ENCODE measurements at places on chromosomes 2 and 18.

- H3K27me3 ChIP-seq = peaks cover 1% of the 10 kb centered on the region
- H3K36me3 ChIP-seq = no peaks in the 10 kb centered on the region
- no peak overlapping the region for H3K27ac ChIP-seq
- H3K4me3 ChIP-seq = no peak overlapping the region
- no peaks in the 10 kb centered on the region for H3K4me1 ChIP-seq
- DNase-seq = no peak
These were observed 20.7 kb downstream of the RAMP1 start for GRCh38 chr2:237879991-237880560.

DNA sequence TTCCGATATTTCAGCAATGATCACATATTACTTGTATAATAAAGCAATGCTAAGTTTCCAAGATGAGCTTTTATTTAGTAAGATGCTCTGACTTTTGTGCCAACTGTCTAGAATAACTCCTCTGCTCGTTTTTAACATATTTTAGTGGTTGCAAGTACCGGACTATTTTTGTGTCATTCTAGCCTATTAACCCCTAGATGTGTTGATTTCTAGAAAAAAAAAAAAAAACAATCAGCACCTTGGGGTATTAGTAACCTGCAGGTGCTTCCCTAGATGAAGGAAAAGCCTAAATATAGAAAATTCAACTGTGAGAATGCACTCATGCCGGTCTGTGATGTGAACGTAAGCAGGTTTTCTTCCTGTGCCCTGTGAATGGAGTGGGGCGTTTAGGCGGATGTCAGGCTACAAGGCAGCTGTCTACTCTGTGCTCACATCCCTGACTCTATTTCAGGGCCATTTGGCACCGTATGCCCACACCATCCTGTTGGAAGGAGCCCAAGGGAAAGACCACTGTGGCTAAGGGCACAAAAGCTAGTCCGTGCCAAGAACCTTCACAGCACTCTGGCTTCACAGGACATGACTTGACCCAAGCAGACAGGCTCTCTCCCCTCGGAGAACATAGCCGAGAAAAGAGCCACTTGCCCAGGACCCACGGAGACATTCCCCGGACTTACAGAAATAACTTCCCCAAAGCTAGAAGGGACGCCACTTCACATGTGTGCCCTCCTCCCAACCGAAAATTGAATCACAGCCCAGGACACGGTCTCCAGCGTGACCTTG, 60.9 kb upstream of the AGAP1 start:
- no peak overlapping the region for H3K27ac ChIP-seq
- H3K4me3 ChIP-seq = no peak overlapping the region
- no peaks in the 10 kb centered on the region for H3K36me3 ChIP-seq
- no peaks in the 10 kb centered on the region for H3K4me1 ChIP-seq

GRCh38 chr2:64918220-64918886, 70.8 kb upstream of the SLC1A4 start:
- no peak for DNase-seq
- H3K4me1 ChIP-seq = peaks cover 80% of the 10 kb centered on the region
- no peaks in the 10 kb centered on the region for H3K27me3 ChIP-seq
- H3K4me3 ChIP-seq = peak overlapping the region; percentile 91

GRCh38 chr2:86631846-86632485, 8.3 kb upstream of the RNF103 start:
- H3K4me3 ChIP-seq = no peak overlapping the region
- no peaks in the 10 kb centered on the region for H3K36me3 ChIP-seq
- H3K27ac ChIP-seq = no peak overlapping the region
- DNase-seq = no peak
- no peaks in the 10 kb centered on the region for H3K27me3 ChIP-seq

DNA sequence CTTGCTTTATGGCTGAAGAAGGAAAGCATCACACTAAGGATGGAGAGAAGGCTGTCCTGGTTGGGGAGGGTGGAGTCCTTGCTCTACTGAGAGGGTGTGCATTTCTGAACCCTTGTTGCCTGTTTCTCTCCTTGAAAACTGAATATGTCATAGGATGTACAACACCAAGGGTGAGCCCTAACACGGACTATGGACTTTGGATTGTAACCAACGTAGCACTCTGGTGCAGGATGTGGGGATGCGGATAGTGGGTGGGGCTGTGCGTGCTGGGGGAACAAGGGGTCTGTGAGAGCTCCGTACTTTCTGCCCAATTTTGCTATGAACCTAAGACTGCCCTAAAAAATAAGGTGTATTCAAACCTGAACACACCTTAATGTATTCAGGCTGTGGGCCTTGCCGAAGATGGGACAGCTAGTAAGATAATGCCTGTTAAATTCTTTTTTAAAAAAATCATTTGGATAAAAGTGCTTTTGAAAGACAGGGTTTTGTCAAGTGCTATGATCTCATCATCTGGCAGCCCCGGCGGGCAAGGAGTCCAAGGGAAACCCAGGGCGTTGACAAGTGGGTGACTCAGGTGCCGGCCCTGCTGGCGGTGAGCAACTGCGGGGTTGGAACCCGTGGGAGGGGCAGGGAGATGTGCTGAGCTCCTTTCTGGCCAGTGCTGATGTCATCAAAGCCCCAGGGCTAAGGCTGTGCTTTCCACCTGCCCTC, 54.0 kb downstream of the GATA6 start:
- H3K27me3 ChIP-seq = peaks cover 3% of the 10 kb centered on the region
- DNase-seq = no peak
- H3K4me3 ChIP-seq = no peak overlapping the region
- no peaks in the 10 kb centered on the region for H3K4me1 ChIP-seq

- no peak for DNase-seq
- H3K4me1 ChIP-seq = no peaks in the 10 kb centered on the region
- H3K27ac ChIP-seq = no peak overlapping the region
- H3K27me3 ChIP-seq = no peaks in the 10 kb centered on the region
These were observed 886.2 kb upstream of the NRXN1 start for GRCh38 chr2:51918113-51918512.

DNA sequence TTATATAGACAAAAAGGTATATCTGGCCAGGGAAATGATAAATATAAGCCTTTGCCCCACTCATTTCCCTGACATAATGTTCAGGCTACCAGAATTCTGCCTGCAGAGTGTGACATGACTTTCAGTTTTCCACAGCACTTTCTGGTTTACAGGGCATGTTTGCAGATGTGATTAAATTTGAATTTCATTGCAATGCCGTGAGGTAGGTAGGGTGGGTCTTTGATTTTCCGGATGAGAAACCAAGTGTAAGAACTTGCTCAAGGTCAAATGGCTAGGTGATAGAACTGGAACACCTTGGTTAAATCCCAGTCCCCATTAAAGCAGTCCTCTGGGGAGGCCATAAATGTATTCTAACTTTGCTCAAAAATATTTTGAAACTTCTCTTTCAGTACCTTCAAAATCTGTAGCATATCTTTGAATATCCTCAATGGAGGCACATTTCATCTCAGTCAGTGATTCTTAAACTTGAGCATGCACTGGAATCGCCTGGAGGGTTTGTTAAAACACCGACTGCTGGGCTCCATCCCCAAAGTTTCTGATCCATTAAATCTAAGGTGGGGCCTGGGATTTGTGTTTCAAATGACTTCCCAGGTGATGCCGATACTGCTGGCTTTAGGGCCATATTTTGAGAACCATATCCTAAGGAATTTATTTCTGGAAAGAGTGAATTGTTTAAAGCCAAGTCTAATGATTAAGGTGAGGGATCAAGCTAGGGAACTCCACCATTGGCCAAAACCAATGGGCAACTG, 35.0 kb downstream of the MRPL33 start:
- H3K36me3 ChIP-seq = no peaks in the 10 kb centered on the region
- no peaks in the 10 kb centered on the region for H3K4me1 ChIP-seq
- no peak for DNase-seq
- no peak overlapping the region for H3K4me3 ChIP-seq
- no peaks in the 10 kb centered on the region for H3K27me3 ChIP-seq
- H3K27ac ChIP-seq = no peak overlapping the region

DNA sequence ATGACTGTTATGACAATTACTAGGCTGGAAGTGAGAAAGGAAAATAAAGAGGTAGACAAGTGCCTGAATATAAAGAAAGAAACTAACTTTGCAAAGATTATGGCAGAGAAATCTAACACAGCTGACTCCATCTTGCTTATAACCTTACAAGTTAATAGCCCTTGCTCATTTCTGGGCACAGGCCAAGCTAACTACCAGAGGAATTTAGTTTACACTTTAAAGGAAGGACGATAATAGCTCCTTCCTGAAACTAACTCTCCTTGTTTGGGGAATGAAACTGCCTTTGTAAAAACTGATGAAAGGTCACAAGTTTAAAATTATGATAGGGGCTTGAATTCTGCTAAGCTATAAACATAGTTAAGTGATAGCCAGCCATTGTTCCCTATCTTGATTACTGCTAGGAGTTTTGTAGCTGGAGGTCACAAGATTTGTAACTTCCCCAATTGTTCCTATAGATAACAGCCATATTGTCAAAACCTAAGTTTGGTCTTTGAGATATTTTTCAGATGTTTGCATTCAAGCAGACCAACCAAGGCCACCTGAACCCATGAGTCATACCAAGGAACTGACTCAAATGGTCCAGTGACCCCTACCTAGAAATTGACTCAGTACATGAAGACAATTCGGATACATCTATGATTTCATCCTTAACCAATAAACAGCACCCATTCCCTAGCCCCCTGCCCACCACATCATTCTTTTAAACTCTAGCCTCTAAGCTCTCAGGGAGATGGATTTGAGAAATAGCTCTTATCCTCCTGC, 209.2 kb upstream of the LRATD1 start:
- H3K27ac ChIP-seq = no peak overlapping the region
- no peaks in the 10 kb centered on the region for H3K27me3 ChIP-seq
- DNase-seq = no peak
- no peak overlapping the region for H3K4me3 ChIP-seq
- H3K4me1 ChIP-seq = no peaks in the 10 kb centered on the region

DNA sequence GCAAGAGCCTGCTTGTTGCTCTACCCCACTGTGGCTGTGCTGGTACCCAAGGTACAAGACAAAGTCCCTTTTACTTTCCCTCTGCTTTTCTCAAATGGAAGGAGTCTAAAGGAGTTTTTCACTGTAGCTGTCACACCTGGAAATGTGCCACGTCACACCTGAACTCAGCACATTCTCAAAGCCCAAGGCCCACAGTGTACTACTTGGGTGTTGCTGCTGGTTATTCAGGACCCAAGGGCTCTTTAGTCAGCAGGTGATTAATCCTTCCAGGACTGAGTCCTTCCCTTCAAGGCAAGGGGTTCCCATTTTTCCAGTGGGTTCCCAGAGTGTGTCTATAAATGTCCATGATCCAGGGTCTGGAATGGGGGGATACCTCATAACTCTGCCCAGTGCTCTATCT, 63.2 kb upstream of the STK39 start:
- H3K4me3 ChIP-seq = no peak overlapping the region
- no peaks in the 10 kb centered on the region for H3K4me1 ChIP-seq
- H3K36me3 ChIP-seq = no peaks in the 10 kb centered on the region
- no peak for DNase-seq

GRCh38 chr2:54040685-54041084, 69.9 kb upstream of the PSME4 start:
- no peaks in the 10 kb centered on the region for H3K27me3 ChIP-seq
- peaks cover 10% of the 10 kb centered on the region for H3K36me3 ChIP-seq
- no peaks in the 10 kb centered on the region for H3K4me1 ChIP-seq
- H3K27ac ChIP-seq = no peak overlapping the region

DNA sequence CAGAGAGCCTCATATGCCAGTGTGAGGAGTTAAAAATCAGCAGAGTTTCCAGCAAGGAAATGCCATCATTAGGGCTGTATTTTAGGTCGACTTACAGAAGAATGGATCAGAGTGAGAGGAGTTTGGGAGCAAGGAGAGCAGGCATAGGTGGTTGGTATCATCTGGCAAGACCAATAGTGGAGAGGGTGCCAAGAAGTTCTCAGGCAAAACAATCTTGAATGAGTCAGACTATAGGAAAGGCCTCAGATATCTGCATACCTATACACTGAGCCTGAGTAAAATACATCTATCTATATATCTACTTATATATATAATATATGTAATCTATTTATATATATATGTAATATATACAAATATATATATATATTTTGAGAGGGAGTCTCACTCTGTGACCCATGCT, 57.3 kb downstream of the TMEFF2 start:
- no peak for DNase-seq
- H3K4me1 ChIP-seq = no peaks in the 10 kb centered on the region
- no peak overlapping the region for H3K4me3 ChIP-seq

DNA sequence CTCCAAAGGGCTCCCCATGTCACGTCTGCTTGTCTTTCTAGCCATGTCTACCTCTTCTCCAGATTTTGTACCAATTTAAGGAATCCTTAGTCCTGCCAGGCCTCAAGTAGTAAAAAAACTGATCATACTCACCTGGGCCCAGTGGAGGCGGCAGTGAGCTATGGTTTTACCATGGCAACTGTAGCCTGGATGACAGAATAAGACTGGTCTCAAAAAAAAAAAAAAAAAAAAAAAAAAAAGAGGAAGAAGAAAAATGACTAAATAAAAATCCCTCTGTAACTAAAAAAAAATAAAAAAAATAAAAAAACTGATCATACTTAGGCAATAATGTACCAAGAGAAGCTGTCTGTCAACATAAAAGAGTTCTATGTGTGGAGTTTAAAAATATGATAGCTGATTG, 221.6 kb downstream of the NR4A2 start:
- no peaks in the 10 kb centered on the region for H3K36me3 ChIP-seq
- DNase-seq = peak; percentile 15
- H3K27ac ChIP-seq = no peak overlapping the region
- H3K27me3 ChIP-seq = no peaks in the 10 kb centered on the region
- H3K4me1 ChIP-seq = peaks cover 2% of the 10 kb centered on the region

DNA sequence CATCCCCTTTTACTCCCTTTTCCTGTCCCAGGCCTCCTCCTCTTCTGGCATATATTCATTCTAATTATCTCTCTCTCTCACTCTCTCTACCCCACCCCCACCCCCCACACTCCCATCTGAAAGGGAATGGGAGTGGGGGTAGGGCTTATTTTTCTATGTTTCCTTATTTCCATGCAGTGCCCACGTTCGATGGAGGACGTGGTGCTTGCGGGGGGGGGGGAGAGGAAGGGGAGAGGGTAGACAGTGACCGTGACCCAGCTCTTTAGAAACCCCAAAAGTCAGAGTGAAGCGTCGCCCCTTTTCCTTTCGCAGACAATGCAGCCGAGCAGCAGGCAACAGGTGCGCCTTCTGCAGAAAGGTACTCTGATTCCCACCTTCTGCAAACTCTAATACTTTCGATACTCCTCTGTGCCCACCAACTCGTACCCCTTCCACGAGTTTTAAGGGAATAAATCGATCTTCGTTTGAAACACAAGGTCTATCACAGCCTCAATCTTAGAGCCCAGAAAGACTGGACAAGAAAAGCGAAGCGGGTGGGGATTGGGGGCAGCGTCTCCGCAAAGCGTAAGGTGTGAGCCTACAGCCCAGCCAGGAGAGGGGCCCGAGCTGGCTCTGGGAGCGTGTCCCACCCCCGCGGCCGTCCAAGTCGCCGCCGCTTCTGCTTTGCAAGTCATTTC, 891 bp upstream of the NR4A2 start:
- peak overlapping the region; percentile 91 for H3K4me3 ChIP-seq
- no peak for DNase-seq
- peaks cover 48% of the 10 kb centered on the region for H3K4me1 ChIP-seq
- H3K27ac ChIP-seq = peak overlapping the region; percentile 94
- H3K36me3 ChIP-seq = peaks cover 43% of the 10 kb centered on the region

- H3K36me3 ChIP-seq = no peaks in the 10 kb centered on the region
- DNase-seq = no peak
- H3K27me3 ChIP-seq = no peaks in the 10 kb centered on the region
- no peak overlapping the region for H3K4me3 ChIP-seq
- peaks cover 27% of the 10 kb centered on the region for H3K4me1 ChIP-seq
These were observed 62.2 kb upstream of the PMAIP1 start for GRCh38 chr18:59837586-59837985.

GRCh38 chr2:205324355-205324754, 357.9 kb upstream of the NRP2 start:
- H3K36me3 ChIP-seq = no peaks in the 10 kb centered on the region
- peaks cover 9% of the 10 kb centered on the region for H3K27me3 ChIP-seq
- H3K27ac ChIP-seq = no peak overlapping the region
- DNase-seq = no peak
- H3K4me3 ChIP-seq = no peak overlapping the region

Measured in activated B cell treated with CpG ODN at 0.5 μM for 24 hours (primary cell).